Smooth muscle cell of the umbilical artery (primary cell): ENCODE measurements at places on chromosomes 6 and 20. TPM values are rescaled to one million over a fixed set of nuclear protein-coding genes. Genes with fewer than 3 reads are reported as not detected.

SRC gene
- 18.7 and 40.4 TPM in 2 replicates for total RNA-seq

CLPSL1 gene
- total RNA-seq = not detected in 2 replicates

TNFRSF21 gene
- total RNA-seq = 12.8 and 14.8 TPM in 2 replicates

LINC00237 gene
- not detected in 2 replicates for total RNA-seq

ARHGAP40 gene
- not detected in 2 replicates for total RNA-seq

C20orf144 gene
- total RNA-seq = 0.05 and 0.30 TPM in 2 replicates

ATAT1 gene
- 4.8 and 5.6 TPM in 2 replicates for total RNA-seq

PGC gene
- total RNA-seq = not detected in 2 replicates

CAPN11 gene
- total RNA-seq = not detected in 2 replicates

FAXC gene
- 0.59 and 2.1 TPM in 2 replicates for total RNA-seq

GABRR1 gene
- not detected in 2 replicates for total RNA-seq

VGLL2 gene
- not detected in 2 replicates for total RNA-seq

RALGAPB gene
- 33.3 and 38.1 TPM in 2 replicates for total RNA-seq

RBPJL gene
- not detected in 2 replicates for total RNA-seq

SAMD5 gene
- total RNA-seq = 0.88 and 3.3 TPM in 2 replicates

PDYN gene
- total RNA-seq = not detected in 2 replicates

ALDH8A1 gene
- total RNA-seq = 0.30 and 3.8 TPM in 2 replicates

MAPK13 gene
- total RNA-seq = 11.0 and 16.4 TPM in 2 replicates

SLC13A3 gene
- total RNA-seq = 1.5 and 3.9 TPM in 2 replicates

PPP1R10 gene
- 17.5 and 24.6 TPM in 2 replicates for total RNA-seq

SLC2A10 gene
- total RNA-seq = 56.7 and 64.5 TPM in 2 replicates

BPIFB2 gene
- not detected in 2 replicates for total RNA-seq

PPP1R16B gene
- total RNA-seq = 0.05 and 0.30 TPM in 2 replicates

KHDC1L gene
- not detected in 2 replicates for total RNA-seq

RUNX2 gene
- total RNA-seq = 5.0 and 8.3 TPM in 2 replicates

HLA-A gene
- total RNA-seq = 462 and 651 TPM in 2 replicates

SLC26A8 gene
- total RNA-seq = 0.05 TPM in 1 of 2 replicates, not detected in the other

CST1 gene
- total RNA-seq = not detected in 2 replicates

WFDC5 gene
- total RNA-seq = not detected in 2 replicates

CNBD2 gene
- total RNA-seq = 0.55 and 1.2 TPM in 2 replicates
